ENCODE measurements at places on chromosomes 5 and 9.

DNA sequence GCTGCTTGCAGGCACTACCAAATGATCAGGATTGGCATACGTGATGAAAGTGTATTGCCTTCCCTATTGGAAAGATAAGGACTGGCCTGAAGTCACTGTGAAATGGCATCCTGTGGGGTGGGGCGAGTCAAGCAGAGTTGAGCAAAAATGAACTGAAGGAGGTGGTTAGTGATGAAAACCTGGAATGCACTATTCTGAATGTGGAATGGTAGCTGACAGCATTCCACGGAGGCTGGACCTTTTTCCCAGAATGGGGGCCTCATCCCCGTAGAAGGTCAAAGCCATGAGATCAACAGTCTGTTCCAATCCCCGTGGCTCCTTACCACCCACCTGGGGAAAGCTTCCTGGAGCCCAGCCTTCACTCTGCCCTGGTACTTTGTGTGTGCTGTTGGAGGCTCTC is 37.7 kb downstream of the ASS1 start:
- DNase-seq: no peak

DNA sequence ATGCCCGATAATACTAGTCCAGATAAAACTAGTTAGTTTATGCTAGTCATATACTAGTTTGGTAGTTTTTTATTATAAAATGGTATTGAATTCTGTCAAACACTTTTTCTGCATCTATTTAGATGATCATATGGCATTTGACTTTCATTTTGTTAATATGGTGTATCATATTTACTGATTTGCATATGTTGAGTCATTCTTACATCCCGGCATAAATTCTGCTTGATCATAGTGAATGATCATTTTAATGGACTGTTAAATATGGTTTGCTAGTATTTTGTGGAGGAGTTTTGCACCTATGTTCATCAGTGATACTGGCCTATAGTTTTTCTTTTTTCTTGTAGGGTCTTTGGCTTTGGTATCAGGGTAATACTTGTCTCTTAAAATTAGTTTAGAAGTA is 365.6 kb downstream of the TAF11L14 start:
- DNase-seq: no peak

DNA sequence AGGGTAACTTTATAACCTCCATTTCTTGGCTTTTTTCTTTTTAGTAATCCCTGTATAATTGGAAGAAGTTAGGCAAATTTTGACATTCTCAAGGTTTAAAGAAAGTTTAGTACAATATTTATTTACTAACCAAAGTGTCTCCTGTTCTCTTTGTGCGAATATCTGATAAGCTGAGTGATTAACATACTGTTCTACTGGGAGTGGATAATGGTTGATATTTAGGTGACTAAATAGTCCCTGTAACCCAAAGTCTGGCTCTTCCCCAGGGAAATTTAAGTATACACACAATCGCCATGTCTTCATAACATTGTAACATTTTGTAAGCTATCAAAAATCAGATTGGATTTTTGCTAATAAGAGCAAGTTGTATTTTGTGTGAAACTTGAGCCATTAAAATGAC is 40.0 kb downstream of the CCNH start:
- no peak for DNase-seq

GRCh38 chr5:115549154-115549553 is 4.6 kb upstream of the FEM1C start:
- no peak for DNase-seq

GRCh38 chr5:158223054-158223600 is 364.2 kb upstream of the CLINT1 start:
- DNase-seq: no peak

- no peak for DNase-seq
Measured at GRCh38 chr9:74771672-74772071, 116.0 kb downstream of the TRPM6 start.

DNA sequence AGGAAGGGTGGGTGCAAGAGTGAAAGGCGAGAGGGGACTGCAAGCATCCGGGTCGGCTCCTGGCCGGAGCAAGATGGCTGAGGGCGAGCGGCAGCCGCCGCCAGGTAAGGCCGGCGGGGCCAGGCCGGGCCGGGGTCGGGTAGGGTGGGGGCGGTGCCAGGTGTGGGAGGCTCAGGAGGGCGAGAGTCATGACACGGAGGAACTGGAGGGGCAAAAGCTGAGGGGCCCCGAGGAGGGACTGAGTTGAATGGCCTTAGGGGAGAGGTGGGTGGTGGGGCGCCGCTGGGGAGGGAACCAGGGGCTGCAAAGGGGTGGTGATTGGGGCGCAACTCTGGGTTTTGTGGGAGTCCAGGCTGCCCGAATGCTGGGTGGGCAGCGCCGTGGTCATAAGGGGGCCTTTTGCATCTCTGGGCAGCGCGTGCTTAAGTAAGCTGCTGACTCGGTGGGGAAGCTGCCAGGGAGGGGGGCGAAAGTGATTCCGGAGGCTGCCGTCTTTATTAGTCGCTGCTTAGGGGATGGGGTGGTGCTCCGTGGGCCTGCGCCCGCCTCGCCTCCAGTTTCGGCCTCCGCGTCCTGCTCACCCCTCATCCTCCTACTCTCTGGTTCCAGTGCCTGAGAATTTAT is 425 bp downstream of the PTPA start:
- DNase-seq: no peak

DNA sequence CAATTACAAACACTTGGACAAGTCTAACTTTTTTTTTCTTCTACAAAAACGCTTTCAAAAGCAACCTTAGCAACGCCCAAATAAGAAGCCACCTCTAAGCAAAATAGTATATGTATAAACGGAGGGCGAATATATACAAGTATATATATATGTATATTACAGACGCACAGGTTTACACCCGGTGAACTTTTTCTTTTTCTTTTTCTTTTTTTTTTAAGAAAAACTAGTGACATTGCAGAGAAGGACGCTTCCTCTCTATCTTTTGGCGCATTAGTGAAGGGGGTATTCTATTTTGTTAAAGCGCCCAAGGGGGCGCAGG is 200 bp downstream of the NPR3 start:
- no peak for DNase-seq

GRCh38 chr9:133974631-133975341 is 17.3 kb downstream of the VAV2 start:
- no peak for DNase-seq

- DNase-seq: no peak
Measured at GRCh38 chr9:13113751-13114150, 165.7 kb downstream of the MPDZ start.

DNA sequence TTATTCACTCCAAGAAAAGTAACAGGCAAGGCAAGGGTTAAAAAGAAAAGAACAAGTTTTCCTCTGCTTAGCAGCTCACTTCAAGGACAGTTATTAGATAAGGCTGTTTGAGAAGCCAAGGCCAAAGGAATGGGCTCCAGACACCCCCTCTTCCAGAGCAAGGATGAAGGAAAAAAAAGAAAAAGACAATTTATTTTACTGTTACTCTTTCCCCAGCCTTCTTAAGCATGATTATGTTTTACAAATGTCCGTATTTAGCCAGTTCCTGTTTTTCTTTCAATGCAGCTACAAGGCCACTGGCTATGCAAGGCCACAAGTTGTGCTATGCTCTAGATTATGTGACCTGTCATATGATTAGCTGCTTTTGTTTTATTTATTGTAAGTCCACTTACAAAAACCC is 106.5 kb upstream of the SIMC1 start:
- no peak for DNase-seq

DNA sequence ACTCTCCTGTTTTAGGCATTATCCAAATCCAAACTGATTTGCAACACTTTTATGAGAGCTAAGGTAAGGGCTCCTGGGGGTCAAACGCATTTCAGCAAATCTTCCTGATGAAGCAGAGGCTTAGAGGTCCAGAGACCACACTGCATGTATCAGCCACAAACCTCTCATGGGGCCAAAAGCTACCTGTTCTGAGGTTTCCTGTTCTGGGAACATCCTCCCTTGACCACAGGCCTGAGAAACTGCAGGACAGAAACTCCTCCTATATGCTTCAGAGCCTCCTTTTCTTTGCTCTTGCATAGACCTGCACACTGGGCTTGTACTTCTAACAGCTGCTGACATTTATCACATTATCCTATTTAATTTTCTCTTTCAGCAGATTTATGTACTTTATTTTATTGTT is 92.6 kb downstream of the OR2K2 start:
- DNase-seq: no peak

DNA sequence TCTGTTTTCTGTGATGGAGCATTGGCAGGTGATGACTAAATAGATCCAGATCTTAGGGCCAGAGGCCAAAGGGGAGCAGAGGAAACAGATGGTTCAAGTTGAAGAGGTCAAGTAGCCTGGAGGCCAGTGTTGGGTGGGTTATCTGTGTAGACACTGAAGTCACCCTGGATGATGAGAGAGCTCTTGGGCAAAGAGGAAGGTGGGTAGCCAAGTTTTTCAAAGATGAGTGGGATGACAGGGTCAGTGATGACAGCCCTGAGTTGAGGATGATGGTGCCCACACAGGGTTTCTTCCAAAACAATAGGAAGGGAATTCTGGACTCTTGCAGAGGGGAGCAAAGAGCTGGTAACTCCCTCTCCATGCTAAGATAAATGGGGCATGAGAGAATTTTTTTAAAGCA is 76.6 kb downstream of the CD180 start:
- DNase-seq: no peak

GRCh38 chr9:136367296-136368145 is 4.0 kb upstream of the DNLZ start:
- DNase-seq: no peak

GRCh38 chr9:88071331-88071730 is 66.9 kb downstream of the SPATA31C2 start:
- DNase-seq: no peak

DNA sequence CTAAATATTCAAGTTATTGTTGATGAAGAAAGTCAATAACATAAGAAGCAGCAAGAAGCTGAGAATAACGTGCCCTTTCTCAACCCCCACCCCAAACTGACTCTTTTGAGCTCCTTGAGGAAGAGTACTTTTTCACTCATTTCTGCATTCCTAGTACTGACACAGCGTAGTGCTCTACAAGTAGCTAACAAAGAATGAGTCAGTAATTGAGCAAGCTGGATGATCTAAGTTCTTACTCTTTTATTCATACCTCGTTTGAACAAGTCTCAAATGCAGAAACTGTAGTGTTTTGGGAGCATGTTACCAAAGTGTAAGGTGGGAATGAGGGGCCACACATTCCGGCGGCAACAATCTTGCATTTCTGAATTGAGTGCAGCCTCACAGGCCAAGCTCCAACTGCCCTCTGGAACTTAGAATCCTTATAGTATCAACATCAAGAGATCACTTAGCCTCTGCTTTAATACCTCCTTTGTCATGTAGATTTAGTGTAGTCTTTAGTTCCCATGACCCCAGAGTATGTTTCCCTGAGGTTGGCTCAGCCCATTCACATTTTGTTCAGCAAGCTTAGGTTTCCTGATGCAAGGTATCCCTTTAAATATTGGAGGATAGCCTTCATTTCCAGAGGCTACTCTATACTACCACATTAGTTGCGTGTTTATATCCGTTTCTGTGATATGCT is 152.0 kb downstream of the PRR16 start:
- DNase-seq: no peak

DNA sequence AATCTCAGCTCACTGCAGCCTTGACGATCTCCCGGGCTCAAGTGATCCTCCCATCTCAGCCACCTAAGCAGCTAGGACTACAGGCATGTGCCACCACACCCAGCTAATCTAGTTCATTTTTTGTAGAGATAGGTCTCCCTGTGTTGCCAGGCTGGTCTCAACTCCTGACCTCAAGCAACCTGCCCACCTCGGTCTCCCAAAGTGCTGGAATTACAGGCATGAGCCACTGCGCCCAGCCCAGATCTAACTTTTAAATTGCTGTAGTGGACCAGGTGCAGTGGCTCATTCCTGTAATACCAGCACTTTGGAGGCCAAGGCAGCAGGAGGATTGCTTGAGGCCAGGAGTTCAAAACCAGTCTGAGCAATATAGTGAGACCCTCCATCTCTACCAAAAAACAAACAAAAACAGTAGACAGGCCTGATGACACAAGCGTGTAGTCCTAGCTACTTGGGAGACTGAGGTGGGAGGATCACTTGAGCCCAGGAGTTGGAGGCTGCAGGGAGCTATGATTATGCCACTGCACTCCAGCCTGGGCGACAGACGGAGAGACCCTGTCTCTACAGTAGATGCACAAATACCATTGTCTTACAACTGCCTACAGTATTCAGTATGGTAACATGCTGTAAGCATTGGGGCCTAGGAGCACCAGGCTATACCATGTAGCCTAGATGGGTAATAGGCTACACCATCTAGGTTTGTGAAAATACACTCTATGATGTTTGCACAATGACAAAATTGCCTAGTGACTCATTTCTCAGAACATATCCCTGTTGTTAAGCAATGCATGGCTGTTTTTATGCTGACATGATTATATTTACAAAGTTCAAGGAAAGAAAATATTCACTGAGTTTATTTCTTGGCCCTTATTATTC is 1.5 kb upstream of the SIT1 start:
- no peak for DNase-seq

- no peak for DNase-seq
Measured at GRCh38 chr9:114720086-114720676, 38.2 kb upstream of the TEX48 start.

DNA sequence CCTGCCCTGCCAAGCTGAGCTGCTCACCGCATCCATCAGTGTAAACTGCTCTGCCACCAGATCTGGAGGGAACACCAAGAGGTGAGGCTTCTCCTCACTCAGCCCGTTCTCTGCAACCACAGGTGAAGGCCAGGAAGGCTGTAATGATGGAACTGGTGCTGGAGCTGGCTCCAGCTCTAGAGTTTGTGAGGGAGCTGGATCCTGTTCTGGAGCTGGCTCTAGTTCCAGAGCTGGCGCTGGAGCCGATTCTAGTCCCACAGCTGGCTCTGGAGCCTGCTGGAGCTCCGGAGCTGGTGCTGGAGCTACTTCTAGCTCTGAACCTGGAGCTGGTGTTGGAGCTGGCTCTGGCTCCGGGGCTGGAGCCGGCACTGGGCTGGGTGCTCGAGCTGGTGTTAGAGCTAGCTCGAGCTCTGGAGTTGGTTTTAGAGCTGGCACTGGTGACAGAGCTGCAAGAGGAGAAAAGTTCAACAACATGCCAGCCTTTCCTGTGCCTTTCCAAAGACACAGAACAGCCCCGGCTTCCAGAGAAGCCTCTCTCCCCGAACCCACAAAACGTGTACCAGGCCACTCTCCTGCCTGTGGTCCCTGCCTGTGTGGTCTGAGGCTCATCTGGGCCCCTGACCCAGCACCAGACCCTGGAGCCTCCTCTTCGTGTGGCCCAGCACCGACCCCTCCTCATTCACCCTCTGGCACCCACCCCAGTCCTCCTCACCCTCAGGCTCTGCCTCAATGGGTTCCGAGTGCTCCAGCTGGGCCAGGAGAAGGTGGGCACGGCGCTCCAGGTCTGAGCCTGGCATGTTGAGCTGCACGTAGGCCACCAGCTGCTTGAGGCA is 12.9 kb downstream of the RALGDS start:
- DNase-seq: no peak

- DNase-seq: no peak
Measured at GRCh38 chr9:76137931-76138330, 247.5 kb downstream of the PCSK5 start.

- no peak for DNase-seq
Measured at GRCh38 chr5:171542525-171543140, 123.2 kb downstream of the FGF18 start.

DNA sequence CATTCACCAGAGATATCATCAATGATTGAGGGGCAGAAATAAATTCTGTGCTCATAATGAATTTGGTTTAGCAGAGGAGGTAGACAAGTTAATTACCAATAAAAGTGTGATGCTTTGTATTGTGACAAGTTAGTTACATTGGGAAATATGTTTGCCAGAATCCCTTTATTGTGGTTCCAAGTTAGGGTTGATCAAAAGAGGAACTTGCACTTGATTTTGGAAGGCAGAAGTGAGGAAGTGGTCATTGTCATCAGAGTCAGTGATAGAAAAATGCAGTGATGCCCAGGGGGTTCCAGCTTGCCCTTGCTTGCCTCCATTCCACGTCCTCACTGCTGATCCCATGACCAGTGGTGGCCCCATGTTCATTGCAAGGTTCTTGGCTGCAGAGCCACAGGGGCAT is 69.7 kb downstream of the SVEP1 start:
- no peak for DNase-seq
